ENCODE measurements at places on chromosomes 7 and 10.

DNA sequence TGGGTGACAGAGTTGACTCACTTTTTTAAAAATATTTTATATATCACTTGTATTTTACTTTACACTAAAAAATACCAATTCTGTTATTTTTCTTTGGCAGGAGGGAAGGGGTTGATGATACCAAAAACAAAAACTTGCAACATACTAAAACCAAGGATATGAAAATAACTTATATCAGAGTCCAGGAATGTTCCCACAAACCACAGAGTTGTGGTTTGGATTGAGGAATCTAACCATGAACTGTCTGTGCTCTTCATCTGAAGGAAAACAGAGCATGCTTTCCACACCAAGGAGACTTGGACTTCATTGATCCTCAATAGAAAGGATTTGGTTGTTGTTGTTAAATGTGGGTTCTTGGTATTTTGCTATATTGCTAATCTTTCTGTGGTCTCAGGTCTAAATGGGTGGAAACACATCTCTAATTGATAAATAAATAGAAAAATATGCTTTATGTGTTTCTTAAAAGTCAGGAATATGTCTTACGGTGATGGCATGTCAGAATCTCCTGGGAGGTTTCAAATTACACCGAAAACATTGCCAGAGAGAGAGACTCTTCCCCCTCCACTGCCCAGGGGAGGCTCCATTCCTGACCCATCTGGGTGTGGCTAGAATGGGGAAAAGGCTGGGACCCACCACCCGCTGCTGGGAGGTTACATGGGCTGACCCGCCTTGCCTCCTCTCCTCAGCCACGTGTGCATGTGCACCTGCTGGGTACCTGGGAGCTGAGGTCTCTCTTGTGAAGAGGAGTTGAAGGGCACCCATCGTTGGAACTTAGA, 46.9 kb upstream of the STK17A start:
- no peak for DNase-seq

- DNase-seq, result no peak
Measured at GRCh38 chr7:151592868-151593486, 73.3 kb upstream of the RHEB start.

DNA sequence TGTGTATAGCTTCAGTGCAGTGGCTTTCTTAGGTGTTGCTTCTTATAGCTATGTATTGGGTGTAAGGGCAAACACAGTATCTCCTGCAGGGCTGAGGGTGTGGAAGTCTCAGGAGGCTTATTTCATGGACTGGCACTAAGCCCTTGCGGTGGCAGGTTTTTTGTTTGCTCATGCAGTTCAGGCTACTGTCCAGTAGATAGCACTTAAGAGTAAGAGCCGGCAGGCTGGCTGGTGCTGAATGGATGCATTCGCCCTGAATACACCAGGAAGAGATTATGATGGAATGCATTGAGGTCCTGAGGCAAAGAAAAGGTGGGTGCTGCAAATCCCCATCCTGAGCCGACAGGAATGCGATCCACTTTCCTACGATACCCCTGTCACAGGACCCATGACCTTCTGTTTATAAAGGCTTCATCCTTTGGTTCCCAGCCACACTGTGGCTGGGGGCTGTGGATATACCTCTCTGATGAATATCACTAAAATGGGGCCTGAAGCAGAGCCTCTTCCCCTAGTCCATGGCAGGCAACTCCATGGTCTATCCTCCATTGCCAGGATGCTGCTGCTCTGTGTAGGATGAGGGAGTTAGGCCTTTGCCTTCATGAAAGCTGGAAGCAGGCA, 44.9 kb downstream of the ANXA8 start:
- no peak for DNase-seq

- no peak for DNase-seq
Measured at GRCh38 chr10:30184397-30185033, 125.1 kb upstream of the JCAD start.

- no peak for DNase-seq
Measured at GRCh38 chr7:8491106-8491505, 57.7 kb downstream of the NXPH1 start.

DNA sequence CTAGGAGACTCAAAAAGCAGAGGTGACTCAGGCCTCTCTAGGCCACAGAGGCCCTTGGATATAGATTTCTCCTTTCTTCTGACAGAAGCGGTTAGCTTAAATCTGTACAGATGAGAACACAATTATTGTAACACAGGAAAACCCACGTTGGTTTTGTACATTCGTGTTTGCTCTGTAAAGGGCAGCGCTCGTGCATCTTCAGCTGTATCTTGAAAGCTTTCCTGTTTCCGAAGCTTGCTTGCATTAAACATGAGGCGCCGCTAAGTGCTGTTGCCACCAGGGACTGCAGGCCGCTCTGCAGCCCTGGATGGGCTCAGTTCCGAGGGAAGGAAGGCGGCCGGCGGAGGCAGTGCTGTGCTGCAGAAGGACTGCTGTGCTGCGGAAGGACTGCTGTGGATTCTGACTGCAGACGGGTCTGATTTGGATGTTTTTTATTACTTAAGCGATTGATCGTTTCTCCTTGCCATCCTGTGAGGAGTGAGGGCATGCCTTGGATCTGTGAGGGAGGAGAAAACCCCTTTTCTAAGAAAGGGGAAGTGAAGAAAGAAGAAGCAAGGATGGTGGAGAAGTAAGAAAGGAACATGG, 53.3 kb downstream of the FHIP2A start:
- no peak for DNase-seq

- no peak for DNase-seq
Measured at GRCh38 chr10:101020427-101021075, 10.4 kb downstream of the PDZD7 start.

- DNase-seq, result no peak
Measured at GRCh38 chr7:37283716-37284115, 164.9 kb downstream of the ELMO1 start.

GRCh38 chr7:51451751-51452476, 135.3 kb upstream of the COBL start:
- no peak for DNase-seq

DNA sequence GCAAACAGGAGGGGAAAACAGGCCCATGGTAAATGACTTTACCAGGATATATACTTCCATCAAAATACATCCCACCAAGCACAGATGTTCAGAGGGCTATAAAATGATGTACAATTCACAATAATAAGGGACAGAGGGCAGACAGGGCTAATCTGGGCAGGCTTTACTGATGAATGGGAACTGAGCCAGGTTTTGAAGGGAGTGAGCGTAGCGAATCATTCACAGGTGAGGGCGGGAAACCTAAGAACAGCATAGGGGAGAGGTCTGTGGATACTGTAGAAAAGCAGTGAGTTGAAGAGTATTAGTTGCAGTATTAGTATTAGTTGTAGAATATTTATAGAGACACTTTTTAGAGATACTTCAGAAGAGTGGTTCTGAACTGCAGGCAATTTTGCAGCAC, 180.8 kb downstream of the JAZF1 start:
- DNase-seq, result no peak

GRCh38 chr7:12764458-12764891, 77.0 kb downstream of the ARL4A start:
- no peak for DNase-seq

DNA sequence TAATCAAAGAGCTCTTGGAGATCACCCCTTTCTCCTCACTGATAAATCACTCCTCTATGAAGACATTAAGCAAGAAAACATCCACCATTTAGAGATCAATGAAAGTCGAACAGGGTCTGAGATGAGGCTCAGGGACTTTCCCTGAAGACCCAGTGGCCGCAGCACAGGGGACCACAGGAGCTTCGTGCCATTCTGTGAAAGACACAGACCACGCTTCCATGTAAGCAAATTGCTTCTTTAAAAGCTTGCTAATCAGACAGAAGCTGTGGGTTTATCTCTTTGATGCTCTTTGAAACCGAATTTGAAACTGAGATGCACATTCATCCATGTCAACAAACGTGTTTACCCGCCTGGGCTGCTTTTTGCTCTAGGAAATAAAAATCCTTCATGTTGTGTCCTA, 231.9 kb upstream of the PPP2R2D start:
- no peak for DNase-seq

DNA sequence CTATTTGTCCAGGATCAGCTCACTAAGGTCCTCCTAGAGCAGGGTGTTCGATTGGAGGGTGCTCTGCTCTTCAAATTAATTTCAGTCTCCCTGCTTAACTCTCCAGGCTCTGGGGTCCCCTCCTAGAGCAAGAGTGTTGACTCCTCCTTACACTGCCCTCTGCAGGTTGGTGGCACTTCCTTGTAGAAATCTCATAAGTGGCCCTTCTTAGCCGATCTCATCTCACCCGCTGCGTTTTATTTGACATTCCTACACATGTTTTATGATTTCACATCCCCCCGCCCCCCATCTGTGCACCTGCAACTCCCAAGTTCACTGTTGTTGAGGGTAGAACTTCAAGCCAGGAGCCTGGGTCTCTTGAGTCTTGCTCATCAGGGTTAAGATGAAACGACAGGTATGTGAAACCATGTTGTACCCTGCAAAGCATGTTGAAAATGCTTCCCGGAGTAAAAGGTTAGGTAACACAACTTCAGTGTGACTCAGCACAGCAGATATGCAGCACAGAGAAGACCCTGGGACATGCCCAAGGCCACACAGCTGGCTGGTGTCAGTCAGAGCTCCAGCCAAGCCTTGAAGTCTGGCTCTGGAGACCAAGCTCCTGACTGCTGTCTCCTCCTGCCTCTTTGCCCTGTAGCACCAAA, 171.2 kb downstream of the PRKAG2 start:
- no peak for DNase-seq

- DNase-seq, result no peak
Measured at GRCh38 chr7:139023076-139023475, 12.8 kb downstream of the ZC3HAV1L start.

- DNase-seq, result no peak
Measured at GRCh38 chr10:110483633-110484032, 14.1 kb upstream of the DUSP5 start.

DNA sequence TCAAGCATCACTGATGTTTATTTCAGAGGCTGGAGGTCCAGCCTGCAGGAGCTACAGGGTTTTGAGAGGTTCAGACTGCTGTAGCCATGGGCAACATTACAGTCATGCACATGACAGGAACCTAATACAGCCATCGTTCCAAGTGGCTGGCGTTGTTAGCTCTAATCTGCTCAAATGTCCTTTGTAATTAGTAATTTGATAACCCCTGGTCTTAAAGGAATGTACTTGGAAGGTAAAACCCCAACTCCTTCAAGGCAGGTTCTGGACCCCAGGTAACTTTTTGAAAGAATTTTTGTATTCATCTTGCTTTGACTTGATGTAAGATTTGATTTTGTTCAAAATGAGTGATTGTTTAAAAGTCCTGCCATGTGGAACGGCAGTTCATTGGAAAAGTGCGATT, 34.7 kb upstream of the FOXI2 start:
- DNase-seq, result no peak

GRCh38 chr10:21150166-21150565, 253.1 kb upstream of the NEBL start:
- DNase-seq, result no peak

DNA sequence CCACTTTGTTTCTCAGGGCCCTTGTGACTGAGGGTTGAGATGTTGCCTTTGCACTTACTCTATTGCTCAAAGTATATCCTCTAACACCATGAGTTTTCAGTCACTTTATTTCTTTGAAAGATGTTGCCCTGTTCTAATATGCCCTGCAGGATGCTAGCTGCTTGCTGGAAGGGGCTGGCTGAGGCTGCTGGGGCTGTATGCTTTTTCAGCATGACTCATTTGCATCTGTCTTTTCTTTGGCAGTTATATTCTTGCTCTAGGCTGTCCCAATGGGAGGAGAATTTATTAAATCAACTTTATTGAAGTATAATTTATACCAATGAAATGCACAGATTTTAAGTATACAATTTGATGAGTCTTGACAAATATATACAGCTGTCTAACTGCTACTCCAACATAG, 157.7 kb downstream of the PLPP4 start:
- DNase-seq, result no peak

- no peak for DNase-seq
Measured at GRCh38 chr7:157514746-157515145, 177.9 kb downstream of the DNAJB6 start.

- DNase-seq, result no peak
Measured at GRCh38 chr7:144975882-144976281, 140.0 kb upstream of the TPK1 start.

DNA sequence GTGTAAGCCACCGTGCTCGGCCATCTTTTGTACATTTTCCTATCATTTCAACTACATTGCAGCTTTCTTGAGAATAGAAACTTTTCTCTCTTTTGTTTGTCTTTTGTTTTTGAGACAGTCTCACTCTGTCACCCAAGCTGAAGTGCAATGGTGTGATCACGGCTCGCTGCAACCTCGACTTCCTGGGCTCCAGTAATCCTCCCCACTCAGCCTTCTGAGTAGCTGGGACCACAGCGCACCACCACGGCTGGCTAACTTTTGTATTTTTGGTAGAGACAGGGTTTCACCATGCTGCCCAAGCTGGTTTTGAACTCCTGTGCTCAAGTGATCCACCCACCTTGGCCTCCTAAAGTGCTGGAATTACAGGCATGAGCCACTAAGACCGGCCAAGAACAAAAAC, 31.3 kb upstream of the DAGLB start:
- DNase-seq, result no peak

DNA sequence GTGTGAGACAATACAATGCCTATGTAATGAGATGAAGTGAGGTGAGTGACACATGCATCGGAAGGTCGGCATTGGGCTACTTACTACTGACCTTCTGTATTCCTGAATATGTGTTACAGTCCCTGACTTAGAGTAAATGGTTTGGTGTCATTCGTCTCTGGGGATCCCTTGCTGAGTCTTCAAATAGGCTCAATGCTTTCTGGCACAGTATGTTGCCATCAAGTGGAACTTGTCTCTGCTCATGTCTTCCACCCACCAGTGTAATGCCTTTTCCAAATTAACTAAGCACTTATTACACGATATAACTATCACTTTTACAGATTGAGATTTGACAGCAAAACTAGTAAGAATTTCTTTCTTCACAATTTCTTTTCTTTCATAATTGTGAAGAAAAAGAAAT, 10.9 kb downstream of the CUL2 start:
- DNase-seq, result no peak

- DNase-seq, result no peak
Measured at GRCh38 chr10:30447125-30447799, 13.3 kb downstream of the MAP3K8 start.

DNA sequence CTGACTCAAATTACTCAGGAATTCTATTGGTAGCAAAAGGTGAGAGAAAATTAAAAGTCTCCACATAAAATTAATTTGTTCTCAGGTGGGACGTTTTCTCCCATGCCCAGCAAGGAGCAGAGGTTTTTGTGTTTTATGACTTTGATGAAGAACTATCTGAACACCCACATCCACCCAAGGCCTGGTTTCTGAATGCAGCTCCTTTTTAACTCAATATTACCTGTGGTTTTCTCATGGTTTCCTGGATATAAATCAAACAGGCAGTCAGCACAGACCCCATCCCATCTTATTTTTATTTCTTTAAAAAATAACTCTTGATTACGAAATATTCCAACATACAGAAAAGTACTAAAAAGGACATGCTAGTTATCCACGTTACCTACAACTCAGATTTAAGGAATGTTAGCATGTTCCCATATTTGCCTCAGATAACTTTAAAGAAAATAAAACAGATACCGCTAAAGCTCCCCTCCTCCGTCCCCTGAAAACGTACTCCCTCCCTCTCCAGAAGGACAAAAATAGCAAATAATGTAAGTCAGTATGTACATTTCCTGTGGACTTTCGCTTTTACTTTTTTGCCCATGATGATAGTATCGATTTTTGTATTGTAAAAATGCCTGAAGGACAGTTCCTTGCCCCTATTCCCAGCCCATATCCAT, 43.4 kb downstream of the GLI3 start:
- DNase-seq, result no peak

Data from stimulated activated CD4-positive, alpha-beta T cell treated with anti-CD3 and anti-CD28 coated beads, Interleukin-2, amount 100 ng/mL, for 4 hours (primary cell).